ENCODE measurements at places on chromosomes 7 and 10. TPM values are rescaled to one million over a fixed set of nuclear protein-coding genes. Genes with fewer than 3 reads are reported as not detected.

GRCh38 chr10:114100848-114101741 lies 57.4 kb downstream of the ADRB1 start:
- DNase-seq, result no peak

The DUS4L gene
- total RNA-seq, result 6.6 TPM

The IL6 gene
- total RNA-seq, result 28.1 TPM

DNA sequence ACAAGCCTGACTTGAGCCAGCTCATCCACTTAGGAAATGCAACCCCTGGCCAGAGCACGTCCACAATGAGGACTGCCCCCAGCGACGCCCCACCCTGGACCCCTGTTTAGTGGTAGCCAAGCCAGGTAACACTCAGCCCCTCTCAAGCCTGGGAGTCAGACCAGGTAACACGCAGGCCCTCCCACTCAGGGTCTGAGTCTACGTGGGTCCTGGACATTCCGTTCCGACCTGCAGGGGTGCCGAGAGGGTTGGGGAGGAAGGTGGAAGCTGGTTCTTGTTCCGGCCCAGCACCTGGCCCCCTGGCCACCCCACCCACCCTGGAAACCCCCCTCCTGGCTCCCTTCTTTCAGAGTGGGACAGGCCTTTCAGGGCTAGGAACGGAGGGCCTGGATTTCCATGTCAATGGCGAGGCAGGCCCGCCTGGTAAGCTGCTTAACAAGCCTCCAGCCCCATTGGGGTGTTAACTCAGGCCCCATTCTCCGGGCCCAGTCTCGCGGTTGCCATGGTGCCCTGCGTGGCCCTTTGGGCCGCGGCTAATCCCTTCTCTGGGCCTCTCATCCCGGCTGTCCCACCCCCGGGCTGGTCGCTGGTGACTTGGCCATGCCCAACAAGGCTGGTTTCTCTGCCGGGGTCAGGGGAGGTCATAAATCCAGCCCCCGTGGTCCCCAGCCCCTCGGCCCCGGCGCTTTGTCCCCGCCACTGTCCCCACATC lies 19.7 kb upstream of the LFNG start:
- DNase-seq, result no peak

DNA sequence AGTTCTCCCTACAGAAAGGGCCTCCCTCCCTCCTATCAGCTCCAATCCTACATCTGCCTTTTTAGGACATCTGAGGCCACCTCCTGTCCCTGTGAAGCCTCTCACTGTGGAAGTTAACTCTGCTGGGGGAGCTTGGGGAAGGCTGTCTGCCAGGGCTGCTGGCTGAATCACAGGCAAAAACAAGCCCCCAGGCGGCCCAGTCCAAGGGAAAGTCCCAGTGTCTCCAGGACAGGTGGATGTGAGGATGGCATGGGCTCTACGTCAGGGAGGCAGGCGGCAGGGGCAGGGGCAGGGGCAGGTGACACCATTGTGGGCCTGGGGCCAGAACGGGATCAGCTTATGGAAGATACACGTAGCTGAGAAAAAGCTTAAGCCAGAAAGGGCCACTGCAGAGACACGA lies 240.2 kb downstream of the MAD1L1 start:
- DNase-seq, result no peak

The PKD1L1 gene
- total RNA-seq, result 1.5 TPM

The PON1 gene
- not detected for total RNA-seq

- DNase-seq, result no peak
Measured at GRCh38 chr10:101974091-101974971, 81.6 kb downstream of the ARMH3 start.

DNA sequence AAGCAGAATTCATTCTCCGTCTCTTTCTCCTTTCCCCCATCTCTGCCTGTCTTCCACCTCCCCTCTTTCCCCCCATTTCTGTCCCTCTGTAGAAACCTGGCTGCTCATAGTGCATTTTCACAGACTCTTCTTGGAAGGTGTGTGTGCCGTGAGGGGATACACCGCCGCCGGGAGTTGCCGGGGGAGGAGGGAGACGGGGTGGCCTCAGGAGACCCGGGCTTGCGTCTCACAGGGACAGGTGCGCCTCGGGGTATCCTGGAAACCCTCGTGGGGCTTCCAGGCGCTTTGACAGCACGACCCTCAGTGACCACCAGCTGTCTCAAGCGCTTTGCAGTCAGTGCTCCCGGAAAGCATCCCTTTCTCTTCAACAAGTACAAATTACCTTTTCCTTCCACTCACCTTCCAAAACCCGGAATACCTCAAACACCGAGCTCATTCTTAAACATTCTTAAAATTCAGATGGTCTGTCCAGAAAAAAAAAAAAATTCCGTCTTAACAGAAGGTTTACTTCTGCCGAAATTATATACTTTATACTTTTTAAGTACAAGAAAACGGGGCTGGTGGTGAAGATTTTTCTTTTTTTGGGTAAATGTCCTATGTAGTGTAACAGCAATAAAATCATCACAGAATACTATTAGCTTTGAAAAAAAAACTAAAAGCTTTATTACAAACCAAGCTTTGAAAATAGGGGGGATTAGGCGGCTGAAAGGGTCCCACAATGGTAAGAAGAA lies 8.2 kb downstream of the EMX2 start:
- no peak for DNase-seq

DNA sequence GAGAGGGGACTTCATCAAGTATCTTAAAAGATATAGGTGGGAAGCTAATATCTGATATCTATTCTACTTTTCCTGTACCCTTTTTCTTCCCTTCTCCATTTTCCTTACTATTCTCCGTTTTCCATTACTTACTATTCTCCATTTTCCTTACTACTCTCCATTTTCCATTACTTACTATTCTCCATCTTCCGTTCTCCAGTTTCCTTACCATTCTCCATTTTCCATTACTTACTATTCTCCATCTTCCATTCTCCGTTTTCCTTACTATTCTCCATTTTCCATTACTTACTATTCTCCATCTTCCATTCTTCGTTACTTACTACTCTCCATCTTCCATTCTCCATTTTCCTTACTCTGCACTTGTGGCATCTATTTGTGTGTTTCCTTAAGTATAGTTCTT lies 39.3 kb downstream of the STEAP4 start:
- no peak for DNase-seq

GRCh38 chr7:6359734-6360133 lies 87.3 kb upstream of the CYTH3 start:
- DNase-seq, result no peak

The ANK3 gene
- total RNA-seq, result 203 TPM

GRCh38 chr10:131748831-131749766 lies 151.7 kb upstream of the PPP2R2D start:
- no peak for DNase-seq

DNA sequence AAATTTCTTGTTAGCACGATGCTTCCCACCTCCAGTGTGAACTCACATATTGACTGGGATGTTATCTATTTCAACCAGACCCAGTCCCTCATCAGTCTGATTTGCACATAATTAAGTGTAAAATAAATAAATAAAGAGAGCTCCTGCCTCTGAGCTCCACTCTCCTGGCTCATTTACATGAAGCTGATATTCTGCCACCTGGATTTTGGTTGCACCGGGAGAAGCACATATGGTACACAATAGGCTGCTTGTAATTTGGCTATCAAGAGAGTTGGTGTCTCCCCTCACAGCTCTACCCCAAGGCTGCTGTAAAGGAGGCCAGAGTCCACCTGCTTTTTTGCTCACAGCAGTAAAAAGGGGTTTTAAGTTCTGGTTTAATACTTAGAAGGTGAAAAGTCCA lies 610.5 kb downstream of the KCNMA1 start:
- no peak for DNase-seq

The SPDYE16 gene
- total RNA-seq, result 1.9 TPM

- no peak for DNase-seq
Measured at GRCh38 chr10:101671453-101671852, 23.5 kb downstream of the FBXW4 start.

- no peak for DNase-seq
Measured at GRCh38 chr7:42886129-42886528, 25.7 kb downstream of the C7orf25 start.

The KAZALD1 gene
- 4.7 TPM for total RNA-seq

The NRF1 gene
- total RNA-seq, result 29.2 TPM

The LRRC4 gene
- total RNA-seq, result 14.7 TPM

DNA sequence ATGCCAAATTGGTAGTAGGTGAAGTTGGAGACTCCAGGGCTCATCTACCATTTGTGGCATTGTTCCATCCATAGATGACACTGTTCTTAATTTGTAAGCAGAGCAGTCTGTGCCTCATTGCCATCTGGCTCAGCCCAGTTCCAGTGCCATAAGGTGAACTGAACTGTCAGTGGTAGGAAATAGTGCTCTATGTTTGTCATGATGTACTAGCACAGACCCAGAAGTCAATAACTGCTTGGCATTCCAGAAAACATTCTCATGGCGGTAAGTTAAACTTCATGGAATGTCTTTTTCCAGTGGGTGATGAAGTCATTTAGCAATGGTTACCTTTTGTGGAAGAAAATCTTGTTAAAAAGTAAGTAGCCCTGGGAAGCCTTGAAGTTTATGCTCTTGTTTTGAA lies 302.7 kb downstream of the SUGCT start:
- DNase-seq, result no peak

DNA sequence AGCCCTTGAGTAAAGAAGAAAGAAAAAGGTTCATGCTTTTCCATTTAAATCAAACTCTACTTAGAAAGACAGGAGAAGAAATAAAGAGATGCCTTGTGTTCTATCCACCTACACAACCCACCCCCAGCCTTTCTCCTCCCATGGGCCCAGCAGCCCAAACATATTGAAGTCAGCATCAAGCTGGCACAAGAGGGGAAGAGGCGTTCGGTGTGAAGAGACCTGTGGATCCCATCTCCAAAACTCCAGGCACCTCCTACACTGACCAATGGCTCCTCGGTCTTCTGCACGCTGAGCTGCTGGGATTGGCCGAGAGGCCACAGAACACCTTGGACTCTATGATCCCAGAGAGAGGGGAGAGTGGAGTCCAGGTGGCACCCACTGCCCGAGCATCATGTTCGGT lies 66.0 kb upstream of the CELF2 start:
- no peak for DNase-seq

DNA sequence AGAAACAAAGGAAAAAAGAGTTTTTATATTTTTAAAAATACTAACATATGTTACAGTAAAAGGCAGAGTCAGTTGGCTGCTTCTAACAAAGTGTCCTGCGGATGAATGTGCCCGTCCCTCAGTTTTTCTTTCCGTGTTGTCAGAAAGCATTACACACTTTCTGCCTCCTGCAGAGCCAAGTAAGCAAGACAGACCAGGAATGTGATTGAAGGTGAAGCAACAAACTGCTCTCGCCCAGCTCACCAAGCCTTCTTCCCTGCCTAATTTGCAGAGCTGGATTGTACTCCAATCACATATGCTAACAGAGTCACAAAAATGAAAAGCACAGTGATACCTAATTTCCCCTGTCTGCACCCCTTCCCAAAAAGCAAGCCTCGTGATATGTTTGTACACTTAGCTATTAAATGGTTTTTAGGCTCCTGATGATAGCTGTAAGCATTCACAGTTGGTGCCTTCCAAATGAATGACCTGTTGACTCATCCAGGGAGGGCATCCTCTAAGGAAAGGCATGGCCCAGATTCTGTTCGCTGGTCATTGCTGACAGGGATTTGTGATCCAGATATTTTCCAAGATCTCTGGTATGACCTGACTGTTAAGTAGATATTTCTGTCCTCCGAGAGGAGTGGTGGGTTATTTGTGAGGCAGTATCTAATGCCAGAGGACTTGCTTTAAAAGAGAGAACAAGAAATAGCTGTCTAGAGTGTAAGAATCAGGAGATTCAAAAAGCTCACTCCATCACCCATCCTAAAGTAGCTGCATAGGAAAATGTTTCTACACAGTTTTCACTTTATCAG lies 187.3 kb upstream of the PLXDC2 start:
- no peak for DNase-seq

The NKX2-3 gene
- total RNA-seq, result not detected

DNA sequence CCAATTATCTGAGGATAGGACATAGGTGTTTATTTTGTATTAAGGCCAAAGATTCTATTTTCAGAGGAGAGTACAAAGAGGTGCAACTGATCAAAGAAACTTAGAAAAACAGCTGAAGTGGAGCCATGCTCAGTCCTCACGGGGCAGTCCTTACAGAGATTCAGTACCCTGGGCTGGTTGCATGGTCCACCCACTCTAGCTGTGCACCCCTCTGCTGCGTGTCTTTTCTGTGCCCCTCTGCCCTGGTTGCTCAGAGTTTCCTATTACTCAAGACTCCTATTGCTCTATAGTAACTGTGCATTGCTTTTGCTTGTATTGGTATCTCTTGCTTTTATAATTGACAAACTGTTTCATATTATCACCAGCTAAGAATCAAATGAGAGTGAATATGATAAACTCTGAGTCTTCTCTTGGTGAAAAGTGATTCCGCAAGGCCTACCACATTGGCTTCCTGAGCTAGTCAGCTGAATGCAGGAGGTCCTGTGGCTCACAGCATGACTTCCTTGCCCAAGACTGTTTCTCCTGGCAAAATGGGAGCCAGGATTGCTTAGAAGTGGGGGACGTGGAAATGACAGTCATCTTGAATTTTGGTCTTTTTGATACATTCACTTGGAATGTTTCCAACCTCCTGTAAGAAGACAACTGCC lies 137.0 kb downstream of the GLCCI1 start:
- DNase-seq, result no peak

The ZNF282 gene
- total RNA-seq, result 27.2 TPM

DNA sequence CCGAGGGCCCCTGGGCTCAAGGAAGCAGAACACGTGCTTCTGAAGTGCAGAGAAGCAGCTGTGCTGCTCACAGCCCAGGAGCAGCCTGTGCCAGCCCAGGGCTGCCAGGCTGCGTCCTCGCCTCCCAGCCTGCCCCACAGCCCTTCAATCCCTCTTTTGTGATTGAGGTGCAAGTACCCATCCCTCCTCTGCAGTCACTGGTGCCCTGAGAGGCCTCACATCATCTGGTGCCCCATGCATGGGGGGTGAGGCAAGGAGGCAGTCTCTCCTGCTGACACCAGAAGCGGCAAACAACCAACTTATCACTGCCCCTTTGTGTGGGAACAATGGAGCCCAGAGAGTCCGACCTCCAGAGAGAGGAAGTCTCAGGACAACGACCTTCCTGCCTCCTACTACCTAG lies 49.8 kb upstream of the FGFR2 start:
- DNase-seq, result no peak

The PLAC9 gene
- 103 TPM for total RNA-seq

GRCh38 chr10:130631142-130632096 lies 495.2 kb downstream of the GLRX3 start:
- no peak for DNase-seq

- no peak for DNase-seq
Measured at GRCh38 chr10:95031656-95032055, 37.6 kb downstream of the CYP2C8 start.

GRCh38 chr7:28005075-28005846 lies 175.3 kb downstream of the JAZF1 start:
- DNase-seq, result no peak

The CFAP69 gene
- total RNA-seq, result 36.1 TPM

DNA sequence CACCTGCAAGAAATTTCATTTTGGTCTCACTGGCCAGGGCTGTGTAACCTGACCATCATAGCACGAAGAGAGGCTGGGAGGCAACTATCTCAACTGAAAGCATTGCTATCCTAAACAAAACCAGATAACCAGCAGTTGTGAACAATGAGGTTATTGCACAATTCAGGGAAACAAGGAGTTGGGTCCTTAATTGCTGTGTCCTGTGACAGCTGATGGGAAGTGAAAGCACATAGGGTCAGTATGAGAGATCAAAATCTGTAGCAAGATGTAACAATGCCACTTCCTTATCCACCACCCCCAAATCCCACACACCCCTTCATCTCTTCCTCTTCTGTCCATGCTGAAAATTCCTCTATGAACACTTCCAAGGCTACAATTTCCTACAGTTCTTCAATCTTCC lies 80.2 kb downstream of the HTR7 start:
- DNase-seq, result no peak

All from sciatic nerve (tissue), 2 donors.